A549 treated with GW870086 at 1 μM for 4 hours (cell line): ENCODE measurements at places on chromosomes 7 and 10. TPM values are rescaled to one million over a fixed set of nuclear protein-coding genes. Genes with fewer than 3 reads are reported as not detected.

The CNNM1 gene
- total RNA-seq = 24.0 to 32.5 TPM (median 30.1 TPM) in 5 replicates

The PLAU gene
- 73.7 to 76.9 TPM (median 76.3 TPM) in 5 replicates for total RNA-seq

The WEE2 gene
- total RNA-seq = not detected in 5 replicates

The SLC39A12 gene
- not detected in 5 replicates for total RNA-seq

The UTF1 gene
- total RNA-seq = 0.12 TPM in 1 of 5 replicates, not detected in the others

The WDR91 gene
- total RNA-seq = 7.6 to 10.9 TPM (median 9.3 TPM) in 5 replicates

The ASB10 gene
- total RNA-seq = not detected in 5 replicates

The LRRTM3 gene
- total RNA-seq = not detected in 5 replicates

The EXOC6 gene
- total RNA-seq = 14.9 to 20.7 TPM (median 15.8 TPM) in 5 replicates

The C10orf67 gene
- total RNA-seq = 0.05 to 0.17 TPM (median 0.08 TPM) in 3 of 5 replicates, not detected in the others

The OR2A1 gene
- total RNA-seq = not detected in 5 replicates

The LIPM gene
- not detected in 5 replicates for total RNA-seq

The GIMAP5 gene
- total RNA-seq = 0.14 TPM in 1 of 5 replicates, not detected in the others

The HECW1 gene
- total RNA-seq = 14.9 to 18.6 TPM (median 16.7 TPM) in 5 replicates

The IQUB gene
- 0.12 TPM in 1 of 5 replicates, not detected in the others for total RNA-seq

The AS3MT gene
- 3.2 to 4.6 TPM (median 4.2 TPM) in 5 replicates for total RNA-seq

The HOGA1 gene
- total RNA-seq = 1.2 to 2.0 TPM (median 1.7 TPM) in 5 replicates

The HERPUD2 gene
- 15.0 to 22.6 TPM (median 19.8 TPM) in 5 replicates for total RNA-seq

The GRM8 gene
- total RNA-seq = not detected in 5 replicates

The PLCE1 gene
- total RNA-seq = 4.8 to 6.8 TPM (median 6.4 TPM) in 5 replicates

The HMX2 gene
- 0.14 to 0.25 TPM in 2 of 5 replicates, not detected in the others for total RNA-seq

The AKR1D1 gene
- total RNA-seq = 0.18 to 0.23 TPM in 2 of 5 replicates, not detected in the others

The NODAL gene
- not detected in 5 replicates for total RNA-seq

The ITGB8 gene
- total RNA-seq = 0.89 to 1.5 TPM (median 1.3 TPM) in 5 replicates

The LRRN3 gene
- total RNA-seq = 0.03 to 0.05 TPM in 2 of 5 replicates, not detected in the others

The TRIM50 gene
- 0.08 TPM in 1 of 5 replicates, not detected in the others for total RNA-seq

The TRPV6 gene
- not detected in 5 replicates for total RNA-seq

The TFEC gene
- total RNA-seq = not detected in 5 replicates

The FBXL13 gene
- 0.26 to 0.65 TPM (median 0.33 TPM) in 5 replicates for total RNA-seq

The CHPF2 gene
- total RNA-seq = 38.4 to 50.0 TPM (median 45.5 TPM) in 5 replicates

The MRLN gene
- total RNA-seq = not detected in 5 replicates

The SPDYE5 gene
- total RNA-seq = not detected in 5 replicates

The CNTNAP2 gene
- total RNA-seq = 0.02 to 0.09 TPM in 2 of 5 replicates, not detected in the others

The SAP25 gene
- total RNA-seq = 0.24 to 0.64 TPM (median 0.50 TPM) in 5 replicates

The CYP2C19 gene
- total RNA-seq = 0.05 TPM in 1 of 5 replicates, not detected in the others

The GDF2 gene
- total RNA-seq = not detected in 5 replicates

The ANKRD1 gene
- 14.1 to 25.2 TPM (median 21.8 TPM) in 5 replicates for total RNA-seq

The TMEM229A gene
- total RNA-seq = not detected in 5 replicates

The LBX1 gene
- not detected in 5 replicates for total RNA-seq

The ENTPD1 gene
- total RNA-seq = 0.05 TPM in 1 of 5 replicates, not detected in the others

The PDK4 gene
- total RNA-seq = 6.8 to 10.4 TPM (median 10.3 TPM) in 5 replicates

The SPDYE2B gene
- total RNA-seq = not detected in 5 replicates

The ENKUR gene
- total RNA-seq = 0.12 to 0.29 TPM (median 0.21 TPM) in 5 replicates
